ENCODE measurements at places on chromosomes 7 and 10. TPM values are rescaled to one million over a fixed set of nuclear protein-coding genes. Genes with fewer than 3 reads are reported as not detected.

SFTPA2 gene
- total RNA-seq = not detected

FAM180A gene
- total RNA-seq = not detected

CYP3A4 gene
- total RNA-seq = not detected

SLC16A12 gene
- total RNA-seq = 0.09 TPM

BEND7 gene
- total RNA-seq = 12.4 TPM

CALHM1 gene
- total RNA-seq = not detected

SLC13A4 gene
- total RNA-seq = not detected

ATP5MK gene
- 429 TPM for total RNA-seq

CASD1 gene
- 15.9 TPM for total RNA-seq

RTKN2 gene
- total RNA-seq = 1.6 TPM

CCDC136 gene
- total RNA-seq = 3.5 TPM

TNPO3 gene
- total RNA-seq = 42.3 TPM

TMEM139 gene
- total RNA-seq = 9.2 TPM

KCP gene
- 0.42 TPM for total RNA-seq

All from MCF 10A (cell line).